ENCODE measurements at places on chromosomes 5 and 9. TPM values are rescaled to one million over a fixed set of nuclear protein-coding genes. Genes with fewer than 3 reads are reported as not detected.
A peak's percentile ranks its signal among the peaks of the same experiment; 100 is the strongest.

The KIF24 gene
- 0.32 TPM for polyA plus RNA-seq

GRCh38 chr5:38764937-38765391, 80.8 kb upstream of the OSMR start:
- DNase-seq: no peak

The WNT8A gene
- polyA plus RNA-seq: not detected

GRCh38 chr5:68161156-68161555, 54.4 kb upstream of the PIK3R1 start:
- DNase-seq: no peak

The ECM2 gene
- polyA plus RNA-seq: 7.1 TPM

GRCh38 chr5:135287551-135287950, 111.5 kb downstream of the MACROH2A1 start:
- DNase-seq: no peak

DNA sequence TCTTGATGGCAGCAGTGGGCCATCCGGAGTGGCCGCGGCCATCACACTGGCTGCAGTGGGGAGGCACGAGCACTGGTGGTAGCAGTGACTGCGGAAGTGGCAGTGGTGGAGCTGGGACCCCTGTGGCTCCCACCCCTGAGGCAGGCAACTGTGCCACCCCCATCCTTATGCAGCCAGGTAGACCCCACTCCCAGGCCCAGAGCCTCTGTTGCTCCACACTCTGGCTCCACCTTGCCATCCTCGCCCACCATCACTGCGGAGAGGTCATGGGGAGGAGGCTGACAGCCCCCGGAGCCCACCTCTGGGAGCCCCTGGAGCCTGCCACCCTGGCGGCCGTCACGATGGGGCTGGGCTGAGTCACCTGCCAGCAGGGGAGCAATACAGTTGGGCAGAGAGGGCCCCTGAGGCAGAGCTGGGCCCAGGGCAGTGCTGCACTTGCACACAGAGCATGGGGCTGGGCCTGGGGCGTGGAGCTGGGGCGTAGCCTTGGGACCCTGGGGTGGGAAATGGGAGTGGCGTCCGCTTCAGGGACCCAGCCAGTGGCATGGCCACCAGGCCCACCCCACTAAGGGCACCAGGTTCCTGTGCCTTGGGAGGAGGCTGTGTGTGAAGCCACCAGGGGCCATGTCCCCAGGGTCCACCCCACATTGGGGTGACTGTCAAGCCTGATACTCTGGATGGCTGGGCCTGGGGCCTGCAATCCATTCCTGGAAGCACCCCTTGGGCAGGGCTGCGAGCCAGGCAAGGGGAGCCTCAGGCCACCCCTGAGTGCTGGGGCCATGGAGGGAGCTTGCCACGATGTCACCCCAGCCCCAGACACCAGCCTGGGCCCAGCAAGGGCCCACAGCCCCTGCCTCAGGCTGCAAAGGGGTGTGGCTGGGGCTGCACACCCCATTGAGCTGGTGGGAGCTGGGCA, 7.7 kb downstream of the AMBP start:
- no peak for DNase-seq

DNA sequence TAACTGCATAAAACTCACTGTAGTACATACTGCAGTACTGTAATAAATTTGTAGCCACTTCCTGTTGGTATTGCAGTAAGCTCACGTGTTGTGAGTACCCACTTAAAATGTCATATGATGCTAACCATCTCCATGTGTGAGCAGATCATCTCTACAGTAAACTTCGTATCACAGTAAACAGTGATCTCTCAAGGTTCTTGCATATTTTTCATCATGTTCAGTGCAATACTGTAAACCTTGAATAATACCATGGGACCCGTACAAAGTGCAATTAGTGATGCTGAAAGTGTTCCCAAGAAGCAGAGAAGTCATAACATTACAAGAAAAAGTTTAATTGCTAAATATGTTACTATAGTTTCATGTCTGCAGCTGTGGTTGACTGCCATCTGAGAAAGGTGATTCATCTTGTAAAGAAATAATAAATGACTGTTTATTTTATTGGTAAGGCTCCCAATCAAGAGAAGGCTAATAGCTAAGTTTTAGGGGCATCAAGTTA, 253.8 kb upstream of the POU5F2 start:
- no peak for DNase-seq

DNA sequence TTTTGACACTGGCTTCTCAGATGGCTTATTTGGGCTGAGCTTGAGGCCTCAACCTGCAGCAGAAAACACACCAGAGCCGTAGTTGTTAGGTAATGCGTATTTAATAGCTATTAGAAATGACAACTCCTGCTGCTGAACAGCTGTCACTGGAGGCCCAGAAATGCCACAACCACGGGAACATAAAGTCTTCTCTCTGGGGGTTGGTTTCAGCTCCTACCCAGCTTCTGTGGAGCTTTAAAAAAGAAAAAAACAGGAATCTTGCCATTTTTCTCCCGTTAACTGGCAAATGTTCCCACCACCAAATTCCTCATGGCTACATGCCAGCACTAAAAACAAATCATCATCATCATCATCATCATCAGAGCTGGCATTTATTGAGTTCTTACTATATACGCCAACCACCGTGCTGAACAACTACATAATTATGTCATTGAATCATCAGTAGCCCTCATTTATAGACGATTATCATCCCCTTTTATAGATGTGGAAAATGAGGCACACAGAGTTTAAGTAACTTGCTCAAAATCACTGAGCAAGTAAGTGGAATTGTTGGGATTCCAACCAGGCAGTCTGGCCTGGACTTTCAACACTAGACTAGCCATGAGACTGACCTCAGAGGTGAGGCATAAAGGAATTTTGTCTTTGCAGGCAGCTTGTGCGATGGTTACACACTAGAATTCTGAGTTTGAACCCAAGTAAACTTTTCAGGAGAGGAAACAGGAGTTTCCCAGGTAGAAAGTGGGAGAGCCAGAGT, 185.3 kb upstream of the WWC1 start:
- DNase-seq: no peak

- DNase-seq: no peak
These were observed 13.3 kb downstream of the SPATA9 start for GRCh38 chr5:95669540-95669939.

The KCNT1 gene
- polyA plus RNA-seq: 0.37 TPM

The SURF4 gene
- polyA plus RNA-seq: 109 TPM

- no peak for DNase-seq
These were observed 326.5 kb upstream of the PRR16 start for GRCh38 chr5:120137582-120137981.

GRCh38 chr9:1198085-1198484, 147.9 kb downstream of the DMRT2 start:
- DNase-seq: peak; percentile 21

DNA sequence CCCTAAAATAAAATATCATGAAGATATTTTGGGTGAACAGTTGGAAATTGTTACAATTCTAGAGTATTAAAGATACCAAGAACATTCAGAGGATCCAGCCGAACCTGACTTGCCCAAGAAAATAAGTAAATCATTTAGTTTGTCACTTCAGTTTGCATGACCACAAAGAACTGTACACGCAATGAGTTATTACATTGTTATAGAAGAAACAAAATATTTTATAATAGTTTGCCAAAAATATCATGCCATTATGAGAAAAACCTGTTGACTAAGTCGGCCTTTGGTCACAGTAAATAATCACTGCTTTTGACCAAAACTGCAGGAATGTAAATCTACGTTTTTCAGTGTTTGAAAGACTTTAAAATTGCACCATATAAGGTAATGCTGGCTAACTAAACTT, 27.9 kb downstream of the TRIO start:
- no peak for DNase-seq

DNA sequence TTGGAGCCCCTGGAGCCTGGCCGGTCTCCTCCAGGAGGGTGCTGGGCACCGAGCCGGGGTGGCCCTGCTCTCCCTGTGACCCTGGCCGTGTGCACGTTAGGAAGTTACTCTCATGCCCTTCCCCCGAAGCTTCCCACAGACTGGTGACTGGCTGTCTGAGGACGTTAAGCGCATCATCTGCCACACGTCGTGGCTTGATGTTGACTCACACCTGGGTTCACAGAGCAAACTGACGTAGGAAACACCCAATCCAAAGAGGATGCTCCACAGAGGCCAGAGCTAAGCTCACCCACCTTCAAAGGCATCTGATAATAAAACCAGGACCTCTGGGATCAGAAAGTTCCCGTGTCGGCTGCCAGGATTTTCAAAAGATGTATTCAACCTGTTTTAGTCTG, 152.9 kb upstream of the PHYKPL start:
- DNase-seq: no peak

DNA sequence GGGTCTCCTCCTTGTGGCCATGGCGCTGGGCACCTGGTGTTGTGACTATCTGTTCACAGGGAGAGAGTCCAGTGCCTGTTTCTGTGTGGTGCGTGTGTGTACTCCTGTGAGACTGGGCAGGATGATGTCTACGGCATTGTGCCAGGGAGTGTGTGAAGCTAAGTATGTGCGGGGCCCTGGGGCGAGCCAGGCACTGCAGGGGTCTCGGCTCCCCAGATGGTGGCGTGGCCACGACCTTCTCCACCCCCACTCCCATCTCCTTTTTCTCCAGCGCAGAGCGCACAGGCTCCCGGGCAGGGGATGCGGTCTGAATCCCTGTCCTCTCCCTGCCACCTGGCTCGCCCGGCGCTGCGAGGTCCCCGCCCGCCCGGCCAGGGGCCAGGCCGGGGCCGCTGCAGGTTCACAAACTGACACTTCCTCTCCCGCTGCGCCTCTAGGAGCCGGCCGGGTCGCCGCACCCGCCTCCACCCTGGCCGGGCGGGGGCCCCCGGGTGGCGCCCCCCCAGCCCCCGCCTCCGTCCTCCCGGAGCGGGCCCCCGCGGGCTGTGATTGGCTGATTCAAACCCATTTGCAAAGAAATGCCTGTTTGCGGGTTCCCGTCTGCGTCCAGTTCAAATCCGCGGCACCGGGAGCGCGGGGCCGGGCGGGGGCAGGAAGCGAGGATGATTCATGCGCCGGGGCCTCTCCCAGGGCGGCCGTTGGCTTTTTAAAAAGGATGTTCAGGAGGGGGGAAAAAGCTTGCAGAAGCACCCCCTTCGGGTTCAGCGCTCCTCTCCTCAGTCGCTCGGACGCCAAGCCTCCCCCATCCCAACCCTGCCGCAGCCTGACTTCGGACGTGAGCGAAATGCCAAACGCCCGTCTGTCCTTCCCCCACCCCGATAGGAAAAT, 790 bp downstream of the PHF19 start:
- no peak for DNase-seq

GRCh38 chr9:21968331-21969010, 25.7 kb downstream of the CDKN2A start:
- DNase-seq: no peak

DNA sequence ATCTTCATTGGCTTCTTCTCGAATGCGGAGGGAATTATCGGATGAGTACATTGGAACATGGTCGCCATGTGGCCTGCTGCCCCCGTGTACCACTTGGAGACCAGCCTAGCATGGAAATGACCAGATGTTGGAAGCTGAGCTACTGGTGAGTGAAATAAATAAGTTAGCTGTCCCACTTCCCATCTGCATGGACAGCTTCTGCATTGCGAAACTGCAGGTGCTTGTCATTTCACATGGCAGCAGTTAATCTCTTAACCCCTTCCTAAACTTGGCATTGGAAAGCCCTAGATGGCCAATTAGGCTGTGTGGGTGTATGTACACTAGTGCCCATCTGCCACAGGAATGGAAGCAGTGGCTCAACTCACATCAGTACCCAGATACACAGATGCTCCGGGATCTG, 246.6 kb upstream of the IL12B start:
- no peak for DNase-seq

DNA sequence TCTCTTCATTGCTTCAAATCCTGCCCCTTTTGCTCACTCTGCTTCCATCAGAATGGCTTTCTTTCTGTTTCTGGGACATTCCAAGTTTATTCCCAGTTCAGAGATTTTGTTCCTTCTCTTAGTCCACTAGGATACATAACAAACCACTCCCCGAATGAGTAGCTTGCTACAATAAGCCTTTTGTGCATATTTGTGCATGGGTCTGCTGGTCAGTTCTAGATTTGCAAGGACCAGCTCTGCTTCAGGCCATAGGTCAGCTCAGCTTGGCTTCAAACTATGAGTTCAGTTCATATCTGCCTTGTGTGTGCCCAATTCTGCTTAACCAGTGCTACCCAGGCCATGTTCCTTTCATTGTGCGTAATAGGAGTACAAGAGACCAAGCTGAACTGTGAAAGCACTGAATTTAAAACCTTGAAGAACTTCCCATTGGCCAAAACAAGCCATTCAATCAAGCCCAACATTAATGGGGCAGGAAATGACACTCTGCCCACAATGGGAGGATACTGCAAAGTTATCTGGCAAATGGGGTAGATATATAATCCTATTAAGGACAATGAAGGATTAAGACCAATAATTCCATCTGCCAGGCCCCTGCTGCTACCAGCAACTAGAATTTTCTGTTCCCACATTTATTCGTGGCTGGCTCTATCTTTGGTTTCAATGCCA, 328.8 kb downstream of the PRELID2 start:
- DNase-seq: no peak

DNA sequence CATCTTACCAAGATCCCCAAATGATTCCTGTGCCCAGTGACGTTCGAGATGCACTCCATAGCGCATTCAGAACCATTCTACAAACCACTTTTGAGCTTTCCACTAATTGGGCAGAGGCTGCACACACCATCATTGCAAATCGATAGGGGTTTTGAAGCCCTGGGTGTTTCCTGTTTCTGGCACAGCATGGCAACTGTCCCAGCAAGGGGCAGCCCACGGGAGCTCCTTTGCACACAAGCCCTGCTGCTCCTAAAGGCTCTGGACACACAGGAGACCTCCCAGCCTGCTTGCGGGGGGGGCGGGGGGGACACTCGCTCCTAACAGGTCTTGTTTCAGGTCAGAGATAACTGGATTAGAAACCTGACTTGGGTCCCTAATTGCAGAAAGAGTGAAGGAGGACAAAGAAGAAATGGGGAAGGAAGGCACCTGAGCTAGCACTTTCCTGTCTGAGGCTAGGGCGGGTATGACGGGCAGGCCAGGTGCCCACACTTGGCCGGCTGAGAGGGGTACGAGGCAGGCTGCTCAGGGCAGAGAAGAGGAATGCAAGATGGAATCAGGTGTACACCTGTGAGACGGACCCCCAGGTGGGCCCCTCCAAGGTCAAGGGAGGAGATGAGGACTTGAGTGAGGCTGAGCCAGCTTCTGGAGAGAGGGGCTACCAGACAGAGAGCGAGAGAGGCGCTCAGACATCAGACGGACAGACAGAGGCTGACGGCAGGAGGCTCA, 820 bp downstream of the FBP1 start:
- no peak for DNase-seq

All from urinary bladder (tissue), 4 donors.